ENCODE measurements at places on chromosomes 11 and 22. TPM values are rescaled to one million over a fixed set of nuclear protein-coding genes. Genes with fewer than 3 reads are reported as not detected.

CASP1 gene
- total RNA-seq: 11.3 TPM

DNA sequence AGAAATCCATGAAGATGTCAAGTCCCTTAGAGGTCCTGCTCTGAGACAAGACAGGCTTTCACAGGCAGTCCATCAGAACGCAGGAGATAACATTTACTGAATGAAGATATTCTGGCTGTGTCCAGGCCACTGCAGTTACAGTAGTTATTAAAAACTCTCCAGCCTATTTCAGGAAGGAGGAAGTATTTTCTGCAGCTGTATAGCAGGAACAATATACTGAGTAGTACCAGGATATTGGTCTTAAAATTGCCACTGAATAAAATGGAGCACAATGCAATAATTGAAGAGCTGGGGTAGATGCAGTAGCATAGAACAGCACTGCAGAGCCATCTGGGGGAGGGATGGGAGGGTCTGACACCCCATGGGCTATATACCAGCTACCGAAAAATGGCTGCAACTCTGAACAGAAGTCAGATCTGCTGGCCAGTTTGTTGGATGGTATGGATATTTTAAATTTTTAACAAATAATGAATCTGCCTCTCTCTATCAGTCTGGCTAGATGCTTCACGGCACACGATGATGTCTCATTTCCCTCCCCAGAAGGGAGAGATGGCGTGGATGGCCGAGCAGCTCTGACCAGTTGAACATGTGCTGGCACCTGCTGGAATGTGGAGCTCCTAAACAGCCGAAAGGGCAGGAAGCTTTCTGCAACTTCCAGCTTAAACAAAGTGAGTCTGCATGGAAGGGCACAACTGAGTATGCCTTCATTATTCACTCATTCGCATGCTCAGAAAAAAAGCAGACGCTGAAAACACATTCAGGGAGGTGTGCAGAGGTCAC lies 342.1 kb upstream of the SYN3 start:
- no peak for DNase-seq

DNA sequence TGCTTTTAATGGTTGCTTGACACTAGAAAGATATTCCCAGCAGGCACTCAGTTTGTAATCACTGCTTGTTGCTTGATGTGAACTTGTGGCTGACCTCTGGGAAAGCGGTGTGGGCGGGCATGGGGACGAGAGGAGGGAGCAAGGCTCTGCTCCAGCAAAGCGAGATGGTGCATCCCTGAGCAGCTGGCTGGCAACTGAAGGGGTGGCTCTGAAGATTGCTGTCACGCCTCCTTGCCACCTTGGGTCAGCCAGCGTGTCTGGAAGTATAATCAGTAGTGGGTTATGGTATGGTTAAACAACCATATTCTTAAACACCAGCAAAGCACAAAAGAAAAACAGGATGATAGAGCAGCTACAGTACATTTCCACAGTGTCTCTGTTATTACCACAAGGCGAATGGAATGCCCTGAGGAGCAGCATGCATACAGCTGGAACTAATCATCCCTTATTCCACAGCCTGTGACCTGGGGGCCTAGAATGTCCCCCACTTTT lies 124.5 kb downstream of the TRIM44 start:
- peak; percentile 35 for DNase-seq

BLID gene
- total RNA-seq: not detected

GRCh38 chr22:30386960-30387827 lies at the start of gene RNF215:
Gene RNF215, minus strand, starts transcription at chr22:30387411. Its CDS starts 98 bp downstream, at chr22:30387313.
- DNase-seq: peak; percentile 91

GRCh38 chr22:46439576-46440465 lies 97.6 kb downstream of the CELSR1 start:
- no peak for DNase-seq
